ENCODE measurements at places on chromosomes 7 and 10.
A peak's percentile ranks its signal among the peaks of the same experiment; 100 is the strongest.

GRCh38 chr10:114713525-114714090, 55.5 kb upstream of the ABLIM1 start:
- no peak for DNase-seq

GRCh38 chr10:114342976-114343375, 61.3 kb downstream of the AFAP1L2 start:
- no peak for DNase-seq

GRCh38 chr7:1520539-1521234, 9.8 kb upstream of the MAFK start:
- DNase-seq = peak; percentile 100

GRCh38 chr7:24075426-24075810, 208.6 kb upstream of the NPY start:
- DNase-seq = no peak

DNA sequence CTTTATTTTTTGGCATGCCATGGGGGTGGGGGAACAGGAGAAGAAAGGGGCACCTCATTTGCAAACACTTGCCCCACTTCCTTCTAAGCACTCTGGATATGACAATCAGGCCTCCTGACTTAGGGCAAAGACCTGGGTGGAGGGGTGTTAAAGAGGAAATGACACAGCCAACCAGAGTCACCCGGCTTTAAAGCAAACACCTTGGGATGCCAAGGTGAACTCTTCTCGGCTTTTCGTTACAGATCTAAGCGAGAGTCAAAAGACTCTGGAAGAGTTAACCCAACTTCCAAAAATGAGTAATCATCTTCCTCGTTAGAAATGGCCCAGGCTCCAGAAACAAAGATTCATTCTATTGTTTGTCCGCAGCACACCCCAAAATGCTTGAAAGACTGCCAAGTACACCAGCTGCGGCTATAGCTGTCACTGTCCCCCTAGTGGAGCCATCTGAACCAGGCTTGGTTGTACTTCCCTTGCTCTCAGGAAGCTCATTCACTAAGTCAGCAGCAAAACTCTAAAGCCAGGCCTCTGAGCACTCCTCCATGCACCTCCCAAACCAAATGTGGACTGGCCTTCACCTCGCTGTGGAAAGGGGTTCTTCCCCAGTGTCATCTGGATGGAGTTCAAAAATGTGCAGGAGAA, 24.8 kb downstream of the FAM53B start:
- no peak for DNase-seq

GRCh38 chr7:120014925-120015465, 258.0 kb upstream of the KCND2 start:
- no peak for DNase-seq

DNA sequence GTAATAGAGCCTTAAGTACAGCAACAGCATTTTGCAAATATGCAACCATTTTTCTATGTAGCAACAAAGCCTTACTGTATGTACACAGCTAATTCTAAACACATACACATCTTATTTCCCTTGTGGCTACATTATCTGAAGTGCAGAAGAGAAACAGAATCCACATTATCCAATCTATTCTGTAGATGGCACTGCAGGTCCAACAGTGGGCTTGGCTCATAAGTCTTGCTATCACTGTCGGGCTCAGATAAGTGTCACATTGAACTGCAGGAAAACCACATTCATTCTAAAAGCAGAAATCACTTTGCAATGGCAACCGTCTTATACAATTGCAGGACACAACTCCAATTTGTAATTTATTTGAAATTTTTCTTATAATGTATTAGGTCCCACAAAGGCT, 109.8 kb upstream of the NOBOX start:
- peak; percentile 13 for DNase-seq

GRCh38 chr10:80104066-80104926, 25.8 kb downstream of the TMEM254 start:
- DNase-seq = no peak

GRCh38 chr10:117007080-117007479, 2.1 kb upstream of the SHTN1 start:
- DNase-seq = peak; percentile 15

- no peak for DNase-seq
These were observed 7.9 kb upstream of the CRTAC1 start for GRCh38 chr10:98038288-98038687.

DNA sequence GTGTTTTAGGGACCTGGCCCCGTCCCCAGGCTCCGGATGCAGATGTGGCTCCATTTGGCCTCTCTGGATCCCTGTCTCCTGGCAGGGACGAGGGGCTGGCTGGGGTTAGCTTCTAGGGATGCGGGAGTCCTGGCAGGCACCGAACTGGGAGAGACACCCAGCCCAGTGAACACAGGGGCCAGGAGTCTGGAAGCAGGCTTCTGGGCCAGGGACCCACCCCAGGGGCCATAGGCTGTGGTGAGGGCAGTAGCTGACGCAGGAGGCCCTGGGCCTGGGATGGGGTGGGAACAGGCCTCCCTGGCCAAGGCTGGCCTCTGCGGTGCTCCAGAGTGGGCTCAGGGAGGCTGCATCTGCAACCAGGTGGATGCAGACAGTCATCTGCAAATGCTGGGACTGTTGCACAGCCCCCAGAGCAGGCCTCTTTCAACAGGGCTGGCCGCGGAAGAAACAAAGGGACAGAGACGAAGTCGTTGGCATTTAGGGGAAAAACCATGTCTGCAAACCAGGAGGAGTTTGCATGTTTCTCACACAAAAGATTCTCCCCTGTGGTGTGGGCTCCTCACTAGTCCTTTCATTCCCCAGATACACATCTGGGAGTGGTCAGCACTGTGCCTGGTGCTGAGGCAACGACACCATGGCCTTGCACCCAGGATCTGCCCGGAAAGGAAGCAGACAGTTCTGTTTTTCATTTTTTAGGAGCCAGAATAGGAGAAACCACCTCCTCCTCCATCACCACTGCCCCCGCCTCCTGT, 36.4 kb upstream of the ZNF488 start:
- no peak for DNase-seq

GRCh38 chr7:123675181-123675473, 19.5 kb downstream of the LMOD2 start:
- no peak for DNase-seq

GRCh38 chr7:116231543-116231942, 21.2 kb downstream of the TES start:
- no peak for DNase-seq

- DNase-seq = no peak
These were observed 20.8 kb downstream of the LAMB4 start for GRCh38 chr7:108109221-108109908.

DNA sequence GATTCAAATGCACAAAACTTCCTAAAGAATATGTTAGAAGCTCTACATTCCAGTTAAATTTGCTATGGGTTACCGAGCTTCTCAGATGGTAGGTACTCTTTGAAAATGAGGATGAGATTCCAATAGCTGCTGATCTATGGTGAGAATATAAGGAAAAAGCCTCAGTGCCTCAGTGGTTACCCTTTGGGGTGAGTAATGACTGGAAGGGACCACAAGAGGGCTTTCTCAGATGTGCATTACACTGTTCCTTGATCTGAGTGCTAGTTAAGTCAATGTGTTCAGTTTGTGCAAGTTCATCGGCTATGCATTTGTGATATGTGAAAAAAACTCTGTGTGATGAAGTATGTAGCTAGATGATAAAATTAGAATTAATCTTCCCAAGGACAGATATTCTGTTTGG, 3.5 kb downstream of the NRCAM start:
- peak; percentile 17 for DNase-seq

DNA sequence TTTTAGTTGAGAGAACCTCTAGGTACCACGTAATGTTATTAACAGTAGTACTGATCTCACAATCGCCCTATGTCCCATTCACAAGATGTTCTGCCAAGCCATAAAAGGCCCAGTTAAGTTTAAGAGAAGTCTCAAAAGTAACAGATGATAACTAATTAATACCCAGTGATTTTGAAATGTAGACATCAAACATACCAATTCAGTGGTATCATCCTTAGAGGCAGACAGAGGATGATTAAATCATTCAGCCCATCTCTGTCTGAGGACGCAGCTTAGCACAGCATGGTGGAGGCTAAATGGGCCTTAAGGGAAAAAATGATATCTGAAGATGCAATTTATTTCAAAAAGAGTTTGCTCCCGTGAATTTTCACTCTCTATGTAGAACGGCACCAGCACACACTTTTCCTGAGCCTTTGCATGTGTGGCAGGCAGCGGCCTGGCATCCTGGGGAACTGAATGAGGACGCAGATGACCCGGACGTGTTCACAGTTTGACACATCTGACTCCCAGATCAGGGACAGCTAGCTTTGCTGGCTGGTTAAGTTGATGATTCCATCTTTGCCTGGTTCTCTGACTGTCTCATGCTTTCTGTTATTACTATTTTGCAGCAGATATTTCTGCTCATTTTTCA, 13.4 kb downstream of the EGFR start:
- DNase-seq = no peak

DNA sequence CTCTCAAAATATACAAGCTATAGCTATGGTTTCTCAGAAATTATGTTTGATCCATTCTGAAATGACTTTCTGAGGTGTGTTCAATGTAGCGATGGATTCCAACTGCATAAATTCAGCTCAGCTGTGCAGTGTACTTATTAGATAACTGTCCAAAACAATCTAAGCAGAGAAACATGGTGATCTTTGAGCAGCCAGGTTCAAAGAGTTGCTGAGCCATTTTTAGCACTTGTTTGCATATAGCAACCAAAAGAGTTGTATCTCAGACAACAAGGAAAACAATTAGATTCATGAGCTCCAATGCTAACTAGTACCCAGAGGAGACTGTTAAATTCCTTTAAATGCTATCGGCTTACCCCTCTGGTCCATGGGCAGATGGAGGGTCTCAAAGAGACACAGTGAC, 15.9 kb upstream of the KCNIP2 start:
- DNase-seq = no peak

- no peak for DNase-seq
These were observed 135.5 kb downstream of the NRF1 start for GRCh38 chr7:129746857-129747529.

DNA sequence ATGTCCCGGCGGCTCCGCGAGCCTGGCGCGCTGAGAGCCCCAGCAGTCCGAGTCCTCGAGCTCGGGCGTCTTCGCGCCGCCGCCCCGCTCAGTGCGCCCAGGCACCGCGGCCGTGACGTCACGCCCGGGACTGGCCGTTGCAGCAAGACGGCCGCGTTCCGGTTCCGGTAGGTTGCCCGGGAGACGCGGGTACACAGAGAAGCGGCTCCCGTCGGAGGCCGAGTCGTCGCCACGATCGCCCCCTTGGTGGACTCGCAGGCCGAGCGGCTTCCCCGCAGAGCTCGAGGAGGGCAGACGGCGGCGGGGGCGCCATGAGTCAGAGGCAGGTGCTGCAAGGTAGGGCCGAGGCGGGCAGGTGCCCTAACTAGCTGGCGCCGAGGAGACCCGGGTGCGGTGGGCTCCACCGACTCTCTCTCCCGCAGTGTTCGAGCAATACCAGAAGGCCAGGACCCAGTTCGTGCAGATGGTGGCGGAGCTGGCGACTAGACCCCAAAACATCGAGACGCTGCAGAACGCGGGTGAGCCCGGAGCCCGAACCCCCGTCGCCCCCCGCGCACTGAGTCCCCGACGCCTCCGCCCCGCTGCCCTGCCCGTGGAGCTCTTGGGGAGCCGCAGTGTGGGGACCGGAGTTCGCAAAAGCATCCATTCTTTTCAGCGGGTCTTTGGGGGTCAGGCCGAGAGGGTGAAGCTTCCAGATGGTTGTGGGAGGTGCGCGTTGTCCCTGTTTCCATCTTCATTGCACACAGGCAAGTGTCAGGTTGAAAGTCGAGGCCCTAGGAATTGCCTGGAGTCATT, at the start of gene SPAG6:
Gene SPAG6 (plus strand): TSS at position 196 of the 795 bp plus-strand sequence. CDS start 116 bp downstream, at position 312.
- DNase-seq = no peak

DNA sequence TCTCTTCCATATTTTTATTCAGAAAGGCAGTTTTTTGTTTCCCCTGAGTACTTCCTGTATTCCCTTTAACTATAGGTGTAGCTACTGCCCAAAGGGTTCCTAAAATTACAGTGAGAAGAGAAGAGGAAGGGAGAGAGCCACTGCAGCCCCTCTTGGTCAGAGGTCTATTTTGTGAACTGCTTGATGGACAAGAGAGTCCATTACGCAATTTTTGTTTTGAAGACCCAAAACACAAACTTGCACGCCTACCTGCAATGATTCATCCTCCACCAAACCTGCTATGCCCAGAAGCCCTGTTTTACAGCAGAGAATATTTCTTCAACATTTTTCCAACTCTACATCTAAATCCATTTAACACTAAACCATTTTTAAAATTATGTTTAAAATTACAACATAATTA, 75.1 kb downstream of the PDE1C start:
- DNase-seq = no peak

- DNase-seq = no peak
These were observed 697.5 kb downstream of the INHBA start for GRCh38 chr7:41005374-41005901.

DNA sequence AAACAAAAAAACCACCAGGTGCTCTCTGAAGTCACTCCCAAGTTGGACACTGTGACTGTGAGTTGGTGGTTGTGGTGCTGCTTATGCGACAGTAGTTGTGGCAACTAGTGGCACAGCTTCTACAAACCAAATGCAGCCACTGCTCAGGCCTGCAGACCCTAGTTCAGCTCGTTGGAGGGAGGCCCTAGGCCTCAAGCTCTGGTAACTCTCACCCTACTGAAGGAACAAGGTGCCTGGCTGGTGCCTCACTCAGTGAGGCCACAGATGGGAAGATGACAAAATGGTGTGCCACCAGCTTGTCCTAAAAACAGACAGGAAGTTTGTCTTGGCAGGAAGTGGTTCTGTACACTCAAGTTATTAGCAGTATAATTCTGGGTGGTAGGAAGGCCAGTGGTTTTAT, 45.3 kb upstream of the RAPGEF5 start:
- no peak for DNase-seq

DNA sequence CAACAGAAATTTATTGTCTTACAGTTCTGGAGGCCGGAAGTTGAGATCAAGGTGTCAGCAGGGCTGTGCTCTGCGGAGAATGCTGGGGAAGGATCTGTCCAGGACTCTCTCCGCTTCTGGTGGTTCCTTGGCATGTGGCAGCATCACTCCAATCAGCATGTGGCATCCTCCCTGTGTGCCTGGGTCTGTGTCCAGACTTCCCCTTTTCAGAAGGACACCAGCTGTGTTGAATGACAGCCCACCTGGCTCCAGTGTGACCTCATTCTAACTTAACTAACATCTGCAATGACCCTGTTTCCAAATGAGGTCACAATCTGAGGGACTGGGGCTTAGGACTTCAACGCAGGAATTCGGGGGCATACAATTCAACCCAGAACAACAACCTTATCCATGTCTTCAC, 141.9 kb downstream of the BMS1 start:
- DNase-seq = no peak

DNA sequence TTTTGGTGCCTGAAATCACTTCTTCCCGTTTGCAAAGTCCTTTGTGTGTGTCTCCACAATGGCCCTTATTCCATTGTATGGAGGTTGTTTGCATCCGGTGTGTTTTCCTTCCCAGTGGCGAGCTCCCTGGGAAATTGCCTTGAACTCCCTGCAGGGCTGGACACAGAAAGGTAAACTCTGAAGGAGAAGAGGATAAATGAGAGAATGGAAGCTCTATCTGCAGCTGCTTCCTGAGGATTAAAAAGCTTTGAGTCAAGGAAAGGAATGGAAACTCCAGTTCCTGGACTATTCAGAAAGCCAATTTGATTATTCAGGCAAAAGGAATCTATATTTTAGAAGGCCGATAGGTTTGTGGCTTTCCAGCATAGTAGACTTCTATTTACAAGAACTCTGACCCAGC, 4.4 kb upstream of the GRK5 start:
- DNase-seq = no peak
